ENCODE measurements at places on chromosomes 2 and 18.

DNA sequence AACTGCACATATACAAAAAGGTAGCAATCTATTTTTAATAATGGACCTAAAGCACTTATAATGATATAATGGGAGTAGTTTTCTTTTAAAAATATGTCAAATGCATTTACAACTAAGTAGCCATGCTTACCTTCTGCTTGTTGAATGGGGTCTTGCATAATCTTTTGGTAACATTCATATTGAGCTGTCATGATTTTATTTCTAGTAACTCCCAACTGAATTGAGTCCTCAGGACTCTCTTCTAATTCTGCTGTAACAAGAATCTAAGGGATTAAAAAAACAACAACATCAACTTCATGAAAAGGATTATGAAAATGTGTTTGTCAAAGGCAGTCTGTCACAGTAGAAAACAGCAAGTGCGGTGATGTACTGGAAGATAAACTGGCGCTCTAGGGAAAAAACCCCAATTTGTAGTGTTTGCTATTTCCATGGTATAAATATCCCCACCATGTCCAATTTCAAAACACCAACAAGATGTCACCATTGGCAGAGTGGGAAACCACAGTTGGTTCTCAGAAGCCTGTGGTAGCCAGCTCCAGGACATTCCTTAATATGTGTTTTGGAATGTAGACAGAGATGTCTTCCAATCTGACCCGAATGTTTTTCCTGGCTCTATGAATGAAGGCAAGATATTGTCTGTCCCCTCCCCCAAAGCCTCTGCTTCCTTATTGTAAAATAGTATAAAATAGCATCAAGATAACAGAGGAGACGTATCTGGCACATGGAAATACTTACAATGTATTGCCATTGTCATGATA is 64.8 kb downstream of the CALCRL start:
- DNase-seq, result no peak

GRCh38 chr2:102051692-102052277 is 60.0 kb downstream of the IL1R2 start:
- DNase-seq, result no peak

- DNase-seq, result no peak
Measured at GRCh38 chr2:110770404-110770958, 38.1 kb downstream of the ACOXL start.

- DNase-seq, result no peak
Measured at GRCh38 chr2:19609266-19609665, 250.8 kb upstream of the OSR1 start.

- DNase-seq, result no peak
Measured at GRCh38 chr2:7497178-7497577, 580.0 kb downstream of the RNF144A start.

GRCh38 chr2:207546822-207547221 is 17.1 kb downstream of the CREB1 start:
- DNase-seq, result no peak

DNA sequence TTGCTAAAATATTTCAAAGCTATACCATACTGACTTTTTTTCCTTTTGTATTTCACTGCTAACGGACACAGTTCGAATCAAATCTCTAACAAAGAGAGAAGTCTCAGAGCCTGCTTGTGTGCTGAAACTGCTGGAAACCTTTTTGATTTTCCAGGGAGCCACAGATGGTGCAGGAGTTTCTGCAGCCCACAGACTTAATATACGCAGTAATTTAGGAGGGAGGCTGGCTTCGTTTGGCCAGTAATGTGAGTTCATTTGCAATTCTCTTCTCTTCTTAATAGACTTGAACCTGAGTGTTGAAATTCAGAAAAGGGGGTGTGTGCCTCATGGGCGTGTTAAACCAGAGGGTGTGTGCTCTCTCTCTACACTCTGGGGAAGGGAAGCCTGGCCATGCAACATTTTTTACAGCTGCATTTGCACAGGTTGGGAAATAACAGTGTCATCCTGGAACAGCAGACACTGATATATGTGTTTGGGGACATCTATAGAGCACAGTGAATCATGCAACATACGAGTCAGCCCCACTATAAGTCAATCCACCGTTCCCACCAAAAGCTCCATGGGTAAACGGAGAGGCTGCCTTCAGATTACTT is 333.0 kb downstream of the CLIP4 start:
- no peak for DNase-seq

- DNase-seq, result peak; percentile 76
Measured at GRCh38 chr18:23900994-23901393, 113.6 kb upstream of the TTC39C start.

- no peak for DNase-seq
Measured at GRCh38 chr2:34652636-34653035, 1053.5 kb upstream of the FAM98A start.

GRCh38 chr18:26421503-26421902 is 126.8 kb downstream of the KCTD1 start:
- DNase-seq, result no peak

- DNase-seq, result no peak
Measured at GRCh38 chr2:44543773-44544725, 182.3 kb downstream of the CAMKMT start.

DNA sequence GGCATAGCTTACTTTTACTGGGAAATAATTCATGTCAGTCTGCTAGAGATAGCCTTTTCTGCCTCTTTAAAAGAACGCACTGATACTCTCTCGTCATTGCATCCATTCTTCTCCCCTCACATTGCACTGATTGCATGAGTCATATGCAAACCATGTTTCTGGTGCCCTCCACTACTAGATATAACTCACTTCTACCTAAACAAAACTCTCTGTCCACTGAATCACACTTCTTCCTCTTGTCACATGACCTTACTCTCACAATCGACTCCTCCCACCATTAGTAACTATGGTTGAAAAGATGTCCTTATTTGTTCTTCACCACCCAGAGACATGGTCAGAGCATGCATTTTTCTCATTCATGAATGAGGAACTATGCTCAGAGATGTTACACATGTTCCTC is 158.0 kb downstream of the CSRNP3 start:
- no peak for DNase-seq

GRCh38 chr2:156586621-156587020 is 150.4 kb downstream of the GPD2 start:
- DNase-seq, result no peak

DNA sequence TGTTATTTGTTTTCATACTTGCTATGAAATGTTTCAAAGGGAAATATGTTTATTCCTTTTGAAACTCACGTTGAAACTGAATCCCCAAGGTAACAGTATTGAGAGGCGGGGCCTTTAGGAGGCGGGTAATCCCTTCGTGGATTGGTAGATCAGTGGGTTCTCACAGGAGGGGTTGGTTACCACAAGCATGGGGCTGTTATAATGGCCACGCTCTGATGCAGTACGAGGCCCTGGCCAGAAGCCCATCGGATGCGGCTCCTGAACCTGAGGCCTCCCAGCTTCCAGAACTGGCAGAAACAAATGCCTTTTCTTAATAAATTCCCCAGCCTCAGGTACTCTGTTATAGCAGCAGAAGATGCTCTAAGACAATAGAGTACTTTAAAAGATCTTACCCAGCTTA is 135.7 kb downstream of the ASB1 start:
- DNase-seq, result no peak

- DNase-seq, result no peak
Measured at GRCh38 chr2:96546321-96546720, 9.8 kb downstream of the ARID5A start.

DNA sequence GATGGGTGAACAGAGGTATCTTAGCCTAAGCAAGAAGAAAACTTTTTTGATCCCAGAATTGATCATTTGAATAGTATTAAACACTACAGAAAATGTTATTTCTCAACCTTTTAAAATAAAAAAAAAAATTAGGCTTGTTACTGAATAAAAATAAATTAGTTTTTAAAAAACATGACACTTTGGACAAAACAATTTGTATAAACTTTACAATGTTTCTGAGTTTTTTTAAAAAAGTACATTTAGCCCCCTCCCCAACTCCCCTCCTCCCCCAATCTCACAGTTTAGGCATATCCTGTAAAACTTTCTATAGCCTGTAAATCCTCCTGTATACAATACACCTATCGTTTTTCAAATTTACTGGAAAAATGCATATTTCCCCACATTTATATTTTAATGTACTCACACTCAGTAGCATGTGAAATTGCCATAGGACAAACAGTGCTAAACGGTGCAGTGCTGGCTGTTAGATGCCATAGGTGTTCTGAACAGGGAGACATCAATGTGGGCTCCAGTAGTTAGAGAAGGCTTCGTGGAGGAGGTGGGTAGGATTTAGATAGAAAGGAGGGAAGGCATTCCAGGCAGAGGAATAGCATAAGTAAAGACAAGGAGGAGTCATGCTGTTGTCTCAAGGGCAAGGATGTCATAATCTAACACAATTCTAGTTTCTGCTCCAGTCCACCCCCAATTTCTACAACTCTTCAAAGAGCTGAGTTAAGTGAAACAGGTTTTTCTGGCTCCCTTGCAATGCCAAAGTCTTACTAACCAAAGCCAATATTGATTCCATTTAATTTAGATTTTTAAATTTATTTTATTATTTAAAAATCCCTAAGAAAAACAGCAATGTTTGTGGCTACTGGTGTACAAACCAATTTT is 50.9 kb downstream of the SP3 start:
- DNase-seq, result no peak

DNA sequence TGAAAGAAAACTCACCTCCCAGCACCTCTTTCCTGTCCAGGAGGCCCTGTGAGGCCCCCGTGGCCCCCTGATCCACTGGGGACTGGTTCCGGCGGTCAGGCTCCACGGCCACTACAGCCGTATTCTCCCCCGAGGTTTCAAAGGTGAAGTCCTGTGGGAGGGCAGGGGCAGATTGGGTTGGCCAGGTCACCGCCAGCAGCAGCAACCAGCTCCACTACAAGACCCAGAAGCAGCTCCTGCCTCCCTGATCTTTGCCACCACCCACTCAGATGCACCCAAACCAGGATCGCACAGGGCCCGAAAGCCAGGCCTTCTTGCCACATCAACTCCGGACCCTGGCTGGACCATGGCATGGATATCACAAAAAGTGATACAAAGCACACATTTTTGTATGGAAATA is 21.9 kb downstream of the SDC1 start:
- no peak for DNase-seq

- no peak for DNase-seq
Measured at GRCh38 chr2:42809131-42809818, 16.9 kb upstream of the HAAO start.

- no peak for DNase-seq
Measured at GRCh38 chr2:6993229-6993640, 76.0 kb downstream of the RNF144A start.

- DNase-seq, result peak; percentile 76
Measured at GRCh38 chr2:28661589-28662001, 90.0 kb upstream of the PPP1CB start.

DNA sequence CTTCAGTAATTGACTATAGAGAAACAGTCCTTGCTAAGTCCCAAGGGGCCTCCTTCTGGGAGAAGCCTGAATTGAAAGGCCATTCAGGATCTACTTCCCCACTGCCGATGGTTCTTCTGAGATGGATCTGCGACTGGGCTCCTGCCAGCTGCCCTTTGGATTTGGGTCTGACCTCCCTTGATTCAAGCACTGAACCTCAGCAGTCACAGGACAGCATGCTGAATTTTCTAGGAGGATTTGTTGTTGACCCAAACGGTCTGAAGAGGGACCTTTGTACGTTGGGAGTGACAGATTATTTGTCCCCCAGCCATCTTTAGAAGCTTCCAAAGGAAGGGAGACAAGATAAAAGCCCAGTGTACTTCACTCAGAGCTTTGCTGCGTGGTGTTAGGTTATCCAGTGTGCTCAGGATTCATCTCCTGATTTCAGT is 67.1 kb downstream of the NXPH2 start:
- DNase-seq, result no peak

DNA sequence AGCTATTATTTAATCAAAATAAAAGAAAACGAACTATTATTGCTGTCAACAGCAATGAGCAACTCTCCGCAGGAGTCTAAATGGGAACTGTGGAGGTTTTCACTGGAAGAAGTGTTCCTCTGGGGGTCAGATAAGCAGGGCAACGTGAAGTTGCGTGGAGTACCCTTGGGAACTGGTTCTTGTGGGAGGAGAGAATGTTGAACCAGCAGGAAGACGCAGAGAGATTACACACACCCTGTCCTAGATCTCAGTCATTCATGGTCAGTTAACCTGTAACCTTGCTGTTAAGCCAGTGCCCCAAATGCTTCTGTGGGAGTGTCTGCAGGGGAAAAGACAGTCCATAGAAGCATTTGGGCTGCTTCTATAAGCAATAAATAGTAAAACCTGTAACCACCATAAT is 20.4 kb upstream of the CABLES1 start:
- no peak for DNase-seq

- no peak for DNase-seq
Measured at GRCh38 chr18:64116571-64117175, 32.2 kb downstream of the LINC00305 start.

GRCh38 chr2:60463249-60463648 is 90.2 kb downstream of the BCL11A start:
- DNase-seq, result no peak

- DNase-seq, result no peak
Measured at GRCh38 chr2:102735416-102736109, 26.3 kb upstream of the TMEM182 start.

GRCh38 chr18:35005963-35006577 is 35.1 kb upstream of the MAPRE2 start:
- peak; percentile 36 for DNase-seq

DNA sequence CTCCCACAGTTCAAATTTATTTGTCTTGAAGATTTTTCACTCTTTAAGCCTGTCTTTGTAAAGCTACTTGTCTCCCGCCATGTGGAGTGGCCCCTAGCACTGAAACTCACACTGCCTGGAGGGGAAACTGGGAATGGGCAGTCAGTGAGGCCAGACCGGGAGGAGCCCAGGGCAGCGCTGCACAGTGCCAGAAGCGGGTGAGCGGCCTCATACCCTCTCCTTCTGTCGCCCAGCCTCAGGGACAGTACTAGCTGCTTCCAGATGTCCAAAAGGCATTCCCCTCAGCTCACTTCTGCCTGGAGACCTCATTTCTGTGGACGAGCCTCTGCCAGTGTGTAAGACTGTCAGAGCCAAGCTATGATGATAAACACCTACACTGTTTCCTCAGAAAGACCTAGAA is 79.9 kb downstream of the SEPTIN10 start:
- no peak for DNase-seq

DNA sequence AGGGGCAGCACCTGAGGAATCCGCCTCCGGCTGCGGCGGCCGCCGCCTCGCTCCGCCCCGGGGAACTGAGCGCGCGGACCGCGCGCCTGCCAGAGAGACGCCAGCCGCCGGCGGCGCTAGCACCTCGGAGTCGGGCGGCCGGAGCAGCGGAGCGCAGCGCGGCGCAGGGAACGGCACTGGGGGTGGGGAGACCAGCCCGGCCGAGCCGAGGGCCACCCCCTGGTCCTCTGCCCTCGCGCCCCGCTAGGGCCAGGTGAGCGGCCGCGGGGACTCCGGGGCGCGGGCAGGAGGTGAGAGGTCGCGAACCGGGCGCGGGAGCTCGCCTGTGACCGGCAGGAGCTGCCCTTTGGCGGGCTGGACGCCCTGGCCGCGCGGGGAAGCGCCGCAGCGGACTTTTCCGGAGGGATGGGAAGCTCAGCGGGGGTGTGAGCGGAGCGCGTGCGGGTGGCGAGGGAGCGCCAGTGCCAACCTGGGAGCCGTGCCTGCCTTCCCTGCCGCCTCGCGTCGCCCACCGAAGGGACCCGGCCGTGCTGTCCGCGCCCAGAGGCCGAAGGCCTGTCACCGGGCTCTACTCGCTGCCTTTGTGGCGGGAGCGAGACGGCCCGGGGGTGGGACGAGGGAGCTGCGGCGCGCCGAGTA is at the start of gene GREB1L:
Gene GREB1L, plus strand, starts transcription at position 92 of the 639 bp plus-strand sequence. CDS start 141,287 bp downstream, outside the sequence.
- DNase-seq, result no peak
